ENCODE measurements at places on chromosomes 7 and 10.

GRCh38 chr7:29976266-29976665 lies 13.3 kb downstream of the SCRN1 start:
- DNase-seq: no peak

GRCh38 chr10:21675157-21675796 lies 141.2 kb downstream of the MLLT10 start:
- no peak for DNase-seq

- DNase-seq: no peak
These were observed 206.7 kb downstream of the POU6F2 start for GRCh38 chr7:39184391-39184790.

GRCh38 chr10:69047111-69047832 lies 40.6 kb upstream of the SRGN start:
- no peak for DNase-seq

GRCh38 chr10:126955934-126956711 lies 50.9 kb downstream of the DOCK1 start:
- DNase-seq: no peak

DNA sequence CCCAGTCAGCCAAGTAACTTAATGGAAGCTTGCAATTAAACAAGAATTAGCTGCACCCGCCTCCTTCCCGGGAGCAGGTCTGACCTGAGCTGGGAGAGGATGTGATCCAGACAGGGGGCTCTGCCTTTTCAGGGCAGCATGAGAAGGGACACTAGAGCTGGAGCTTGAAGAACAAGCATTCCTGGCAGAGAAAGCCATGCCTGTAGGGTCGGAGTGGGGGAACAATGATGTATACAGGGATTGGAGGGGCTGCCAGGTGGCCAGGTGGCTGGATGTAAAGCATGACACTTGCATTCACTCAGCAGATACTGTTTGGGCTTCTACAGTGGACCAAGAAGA lies 112.5 kb downstream of the GRK5 start:
- no peak for DNase-seq

All from aorta (tissue), 5 donors.